EH (cell line): ENCODE measurements at places on chromosomes 4 and X.
A peak's percentile ranks its signal among the peaks of the same experiment; 100 is the strongest.

GRCh38 chr4:55312489-55313101 is 33.4 kb upstream of the SRD5A3 start:
- peak; percentile 63 for DNase-seq

DNA sequence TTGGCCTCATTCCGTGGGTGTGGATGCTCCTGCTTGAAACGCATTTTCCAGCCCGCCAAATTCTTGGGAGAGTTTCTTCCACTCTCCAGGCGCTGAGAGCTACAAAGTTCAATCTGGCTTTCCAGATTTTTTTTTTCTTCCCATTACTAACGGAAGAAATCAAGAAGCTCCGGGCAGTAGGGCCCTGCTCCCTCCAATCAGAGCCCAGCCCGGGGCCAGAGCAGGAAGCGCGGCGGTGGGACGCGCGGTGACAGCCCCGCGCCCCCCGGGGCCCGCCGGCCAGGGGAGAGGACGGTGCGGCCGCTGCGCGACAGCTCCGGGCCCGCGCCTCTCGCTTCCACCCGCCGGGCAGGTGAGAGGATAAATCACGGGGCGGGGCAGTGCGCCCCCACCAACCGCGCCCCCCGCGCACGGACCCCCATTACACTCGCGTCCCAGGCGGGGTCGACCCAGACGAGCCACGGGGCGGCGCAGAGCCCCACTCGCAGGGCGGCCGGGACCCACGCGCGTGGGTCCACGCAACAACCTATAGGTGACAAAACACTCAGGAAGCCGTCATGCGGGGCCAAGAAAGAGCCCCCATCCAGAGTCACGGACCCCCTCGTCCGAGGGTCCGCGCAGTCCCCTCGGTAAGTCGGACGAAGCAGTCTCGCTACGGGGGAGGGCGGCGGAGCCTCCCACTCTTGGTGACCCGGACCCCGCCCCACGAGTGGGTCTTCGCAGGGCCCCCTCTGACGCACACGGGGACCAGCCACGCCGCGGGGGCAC is 868 bp downstream of the AFAP1 start:
- DNase-seq = peak; percentile 70

- DNase-seq = no peak
These were observed 666.8 kb downstream of the PCDH18 start for GRCh38 chr4:136865526-136865925.

DNA sequence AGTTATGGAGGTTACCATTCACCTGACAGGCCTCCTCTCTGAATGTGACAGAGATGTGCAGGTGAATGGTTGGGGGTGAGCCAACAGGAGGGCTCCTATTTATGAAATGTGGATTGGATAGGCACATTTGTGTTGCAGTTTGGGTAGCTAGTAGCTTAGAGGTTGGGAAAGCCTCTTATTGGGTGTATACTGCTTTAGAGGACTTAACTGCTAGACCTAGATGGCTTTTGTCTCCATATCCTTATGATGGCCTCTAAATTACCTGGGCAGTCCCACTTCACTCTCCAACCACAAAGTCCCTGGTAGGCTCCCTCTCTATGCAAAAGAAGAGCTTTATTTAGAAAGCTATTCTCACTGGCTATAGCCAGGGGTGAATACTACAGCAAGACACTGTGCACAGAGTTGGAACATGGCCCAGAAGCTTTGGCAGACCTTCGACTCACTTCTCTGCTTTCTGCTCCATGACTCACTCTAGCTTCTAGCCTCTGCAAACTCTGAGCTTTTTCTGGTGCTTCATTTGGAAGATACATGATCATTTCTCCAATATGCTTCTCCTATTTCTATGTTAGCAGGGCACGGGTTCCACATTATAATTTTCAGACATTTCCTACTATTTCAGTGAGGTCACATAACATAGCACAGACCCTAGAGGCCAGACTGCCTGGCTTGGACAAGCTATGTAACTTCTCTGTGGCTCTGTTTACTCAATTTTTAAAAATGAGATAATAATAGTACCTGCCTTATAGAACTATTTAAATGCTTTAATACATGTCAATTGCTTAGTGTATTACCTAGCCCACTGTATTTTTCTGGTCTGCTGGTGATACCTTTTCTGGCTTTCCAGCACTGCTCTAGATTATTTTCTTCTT is 6.0 kb upstream of the VGLL1 start:
- peak; percentile 82 for DNase-seq

DNA sequence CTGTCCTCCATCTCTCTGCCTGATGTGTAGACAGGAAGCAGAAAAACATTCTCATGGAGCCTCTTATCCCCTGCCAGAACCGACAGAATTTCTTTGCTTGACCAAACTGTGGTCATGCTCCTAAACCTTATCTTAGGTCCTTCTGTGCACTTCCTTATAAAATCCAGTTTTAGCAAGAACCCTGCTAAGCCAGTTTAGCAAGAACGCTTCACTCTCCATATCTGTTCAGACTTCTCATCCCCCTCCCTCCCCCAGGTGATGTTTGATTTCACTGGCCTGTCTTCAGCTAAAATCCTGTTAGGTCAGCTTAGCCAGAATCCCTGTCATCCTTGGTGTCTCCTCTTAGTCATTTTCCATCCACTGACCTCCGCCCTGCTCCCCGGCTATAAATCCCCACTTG is 1130.9 kb upstream of the PRKX start:
- no peak for DNase-seq
